ENCODE measurements at places on chromosomes 7 and 10.

DNA sequence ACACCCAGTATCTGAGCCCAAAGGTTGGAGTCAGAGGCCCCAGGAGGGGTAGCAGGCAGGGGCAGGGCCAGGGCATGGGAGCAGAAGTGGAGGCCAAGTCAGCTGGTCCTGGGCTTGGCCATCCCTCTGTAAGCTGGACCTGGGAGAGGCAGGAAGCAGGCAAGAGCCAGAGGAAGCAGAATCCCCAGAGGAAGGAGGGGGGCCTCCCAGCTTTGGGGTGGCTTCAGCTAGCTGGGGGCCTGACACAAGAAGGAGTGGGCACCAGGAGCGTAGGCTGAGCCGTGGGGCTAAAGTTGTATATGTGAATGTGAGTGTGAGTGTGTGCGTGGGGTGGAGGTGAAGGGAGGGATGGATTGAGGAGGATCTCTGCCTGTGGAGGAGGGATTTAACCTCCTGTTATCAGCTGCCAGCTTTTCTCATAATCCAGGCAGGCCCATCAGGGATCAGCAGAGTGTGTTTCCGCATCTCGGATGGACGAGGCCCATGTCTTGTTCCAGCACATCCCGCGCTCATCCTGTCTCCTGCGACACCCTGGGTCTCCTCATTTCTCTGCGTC lies 54.0 kb downstream of the NEURL1 start:
- DNase-seq: no peak

DNA sequence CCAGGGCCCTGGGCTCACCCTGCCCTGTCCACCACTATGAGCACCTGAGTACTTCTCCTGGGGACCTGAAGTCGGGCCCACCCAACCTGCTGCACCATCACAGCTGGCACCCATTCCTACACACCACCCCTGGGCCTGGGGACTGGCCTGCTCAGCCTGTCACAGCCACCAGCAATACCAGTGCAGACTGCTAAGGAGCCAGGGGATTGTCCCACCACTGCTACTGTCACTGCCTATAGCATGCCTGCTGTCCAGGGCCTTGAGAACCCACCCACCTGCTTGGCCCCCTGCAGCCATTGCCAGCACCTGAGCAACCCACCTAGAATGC lies 624.8 kb upstream of the FOXK1 start:
- DNase-seq: no peak

DNA sequence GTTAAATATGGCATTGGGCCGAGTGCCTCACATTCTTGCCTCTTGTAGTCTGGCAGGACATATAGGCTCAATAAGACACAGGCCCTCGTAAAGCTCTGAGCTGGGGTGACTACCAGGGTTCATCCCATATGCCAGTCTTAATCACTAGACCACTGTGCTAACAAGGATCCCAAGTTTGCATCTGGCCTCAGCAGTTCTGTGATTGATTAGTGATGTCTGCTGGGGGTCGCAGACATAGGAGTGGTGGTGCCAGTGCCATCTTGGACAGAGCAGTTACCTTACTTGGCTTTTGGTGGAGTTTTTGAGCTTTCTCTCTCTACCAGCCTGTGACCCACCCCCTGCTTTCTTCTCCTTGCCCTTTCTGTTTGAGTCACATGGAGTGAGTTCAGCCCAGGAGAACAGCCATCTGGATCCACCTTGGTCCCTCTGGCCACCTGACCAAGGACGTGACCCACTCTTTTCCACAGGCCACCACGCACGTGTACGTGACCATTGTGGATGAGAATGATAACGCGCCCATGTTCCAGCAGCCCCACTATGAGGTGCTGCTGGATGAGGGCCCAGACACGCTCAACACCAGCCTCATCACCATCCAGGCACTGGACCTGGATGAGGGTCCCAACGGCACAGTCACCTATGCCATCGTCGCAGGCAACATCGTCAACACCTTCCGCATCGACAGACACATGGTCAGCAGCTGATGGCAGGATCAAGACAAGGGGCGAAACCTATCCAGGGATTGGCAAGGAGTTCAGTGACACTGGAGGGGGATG lies 4.1 kb upstream of the VSIR start:
- no peak for DNase-seq

DNA sequence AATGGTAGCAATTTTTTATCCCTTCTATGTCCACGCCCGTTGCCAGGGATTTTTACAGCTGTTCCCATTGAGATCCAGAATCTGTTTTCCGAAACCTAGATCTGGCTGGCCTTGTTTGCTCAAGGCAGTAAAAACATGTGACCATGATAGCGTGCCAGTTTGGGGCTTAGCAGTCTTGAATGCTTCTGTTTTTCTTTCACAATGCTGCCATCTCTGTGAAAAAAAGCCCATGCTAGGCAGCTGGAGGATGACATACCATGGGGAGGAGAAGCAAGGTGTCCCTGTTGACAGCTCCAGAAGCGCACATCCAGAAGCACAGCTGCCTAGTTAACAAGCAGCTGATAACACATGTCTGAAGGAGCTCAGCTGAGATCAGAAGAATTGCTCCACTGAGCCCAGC lies 2.2 kb upstream of the ZNF92 start:
- DNase-seq: no peak

GRCh38 chr10:124320778-124321432 lies 97.8 kb downstream of the OAT start:
- DNase-seq: no peak

DNA sequence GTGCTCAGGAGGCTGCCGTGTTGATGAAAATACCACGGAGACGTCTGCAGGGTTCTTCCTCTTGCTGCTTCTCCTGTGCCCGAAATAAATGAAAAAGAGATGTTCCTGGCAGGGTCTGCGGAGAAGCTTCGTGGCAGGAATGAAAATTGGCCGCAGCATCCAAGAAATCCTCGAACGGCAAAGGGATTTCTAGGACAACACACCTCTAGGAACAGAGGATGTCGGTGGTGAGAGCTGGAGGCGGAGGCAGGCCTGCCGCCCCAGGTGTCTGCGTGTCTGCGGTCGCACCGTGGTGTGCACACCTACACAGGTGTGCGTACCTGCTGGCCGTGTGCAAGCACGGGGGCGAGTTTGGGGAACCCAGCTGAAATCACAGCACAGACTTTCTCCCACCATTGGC lies 43.4 kb downstream of the TMEM130 start:
- DNase-seq: no peak

DNA sequence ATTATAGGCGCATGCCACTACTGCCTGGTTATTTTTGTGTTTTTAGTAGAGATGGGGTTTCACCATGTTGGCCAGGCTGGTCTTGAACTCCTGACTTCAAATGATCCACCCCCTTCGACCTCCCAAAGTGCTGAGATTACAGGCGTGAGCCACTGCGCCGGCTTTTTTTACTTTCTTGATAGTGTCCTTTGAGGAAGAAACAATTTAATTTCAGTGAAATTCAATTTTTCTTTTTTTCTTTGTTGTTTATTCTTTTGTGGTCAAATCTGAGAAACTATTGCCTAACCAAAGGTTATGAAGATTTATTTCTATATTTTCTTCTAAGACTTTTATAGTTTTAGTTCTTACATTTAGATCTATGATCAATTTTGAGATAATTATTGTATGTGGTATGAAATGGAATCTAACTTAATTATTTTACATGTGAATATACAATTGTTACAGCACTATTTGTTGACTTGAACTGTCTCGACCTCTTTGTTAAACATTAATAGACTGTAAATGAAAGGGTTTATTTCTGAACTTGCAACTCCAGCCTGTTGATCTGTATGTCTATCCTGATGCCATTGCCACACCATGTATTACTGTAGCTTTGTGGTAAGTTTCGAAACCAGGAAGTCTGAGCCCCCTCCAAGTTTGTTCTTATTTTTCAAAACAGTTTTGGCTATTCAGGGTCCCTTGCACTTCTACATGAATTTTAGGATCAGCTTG lies 19.8 kb upstream of the RASSF4 start:
- no peak for DNase-seq

- no peak for DNase-seq
Observed at GRCh38 chr7:106111655-106112117, 426 bp downstream of the SYPL1 start.

- DNase-seq: no peak
Observed at GRCh38 chr7:47095946-47096345, 486.0 kb downstream of the TNS3 start.

GRCh38 chr10:72107325-72108003 lies 19.1 kb upstream of the SPOCK2 start:
- DNase-seq: no peak

- DNase-seq: no peak
Observed at GRCh38 chr7:130047831-130048230, 3.3 kb downstream of the ZC3HC1 start.

DNA sequence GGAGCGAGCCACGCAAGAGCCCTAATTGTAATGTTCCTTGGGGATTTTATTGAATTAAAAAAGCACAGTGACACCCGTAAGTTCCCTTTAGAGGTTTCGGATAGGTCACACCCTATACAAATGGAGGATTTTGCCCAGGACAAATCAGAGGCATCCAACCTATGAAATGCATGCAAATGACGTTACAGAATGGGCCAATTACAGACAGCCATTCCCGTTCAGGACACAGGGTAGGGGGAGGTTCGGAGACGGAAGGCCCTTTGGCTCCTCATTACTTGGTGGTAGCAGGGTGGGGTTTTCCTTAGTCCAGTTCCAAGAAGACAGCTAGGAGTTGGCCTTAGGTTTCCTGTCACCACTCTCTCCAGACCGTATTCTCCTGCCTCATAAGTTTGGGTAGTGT lies 754.1 kb downstream of the IPMK start:
- no peak for DNase-seq

- no peak for DNase-seq
Observed at GRCh38 chr10:116880716-116881482, 31.6 kb downstream of the ENO4 start.

DNA sequence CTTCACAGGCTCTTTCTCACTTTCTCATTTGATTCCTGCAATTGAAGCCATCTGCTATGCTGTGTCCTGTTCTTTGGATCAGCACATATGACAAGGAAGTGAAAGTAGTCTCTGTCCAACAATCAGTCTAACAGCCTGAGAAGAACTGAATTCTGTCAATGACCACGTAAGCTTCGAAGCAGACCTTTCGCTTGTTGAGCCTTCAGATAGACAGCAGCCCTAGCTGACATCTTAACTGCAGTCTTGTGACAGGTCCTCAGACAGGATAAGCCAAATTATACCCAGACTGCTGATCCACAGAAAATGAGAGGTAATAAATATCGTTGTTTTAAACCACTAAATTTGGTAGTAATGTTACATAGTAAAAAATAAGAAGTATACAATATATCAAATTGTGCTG lies 691.0 kb upstream of the LRRTM3 start:
- no peak for DNase-seq

DNA sequence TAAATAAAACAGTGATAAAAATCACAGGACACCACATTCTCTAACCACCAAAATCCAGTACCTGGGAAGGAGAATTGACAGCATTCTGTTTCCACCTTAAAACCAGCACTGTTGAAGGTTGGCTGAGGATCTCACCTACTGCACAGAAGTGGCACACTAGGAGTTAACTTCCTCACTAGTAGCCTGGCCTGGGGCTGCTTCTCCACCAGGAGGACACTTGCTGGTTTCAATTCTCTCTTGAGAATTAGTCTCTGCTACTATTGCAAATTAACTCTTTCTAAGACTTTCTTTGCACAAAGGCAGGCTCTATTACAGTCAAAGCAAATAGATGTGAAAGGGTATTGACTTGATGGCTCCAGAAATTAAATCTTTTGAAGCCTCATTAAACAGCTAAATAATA lies 2.3 kb upstream of the CTTNBP2 start:
- DNase-seq: no peak

Data from stimulated activated CD8-positive, alpha-beta memory T cell treated with anti-CD3 and anti-CD28 coated beads, Interleukin-7, amount 100 ng/mL, for 1 hour (primary cell).